DMS79 treated with DMSO at 0.1 percent for 48 hours (cell line): ENCODE measurements at places on chromosomes 7 and 10.

DNA sequence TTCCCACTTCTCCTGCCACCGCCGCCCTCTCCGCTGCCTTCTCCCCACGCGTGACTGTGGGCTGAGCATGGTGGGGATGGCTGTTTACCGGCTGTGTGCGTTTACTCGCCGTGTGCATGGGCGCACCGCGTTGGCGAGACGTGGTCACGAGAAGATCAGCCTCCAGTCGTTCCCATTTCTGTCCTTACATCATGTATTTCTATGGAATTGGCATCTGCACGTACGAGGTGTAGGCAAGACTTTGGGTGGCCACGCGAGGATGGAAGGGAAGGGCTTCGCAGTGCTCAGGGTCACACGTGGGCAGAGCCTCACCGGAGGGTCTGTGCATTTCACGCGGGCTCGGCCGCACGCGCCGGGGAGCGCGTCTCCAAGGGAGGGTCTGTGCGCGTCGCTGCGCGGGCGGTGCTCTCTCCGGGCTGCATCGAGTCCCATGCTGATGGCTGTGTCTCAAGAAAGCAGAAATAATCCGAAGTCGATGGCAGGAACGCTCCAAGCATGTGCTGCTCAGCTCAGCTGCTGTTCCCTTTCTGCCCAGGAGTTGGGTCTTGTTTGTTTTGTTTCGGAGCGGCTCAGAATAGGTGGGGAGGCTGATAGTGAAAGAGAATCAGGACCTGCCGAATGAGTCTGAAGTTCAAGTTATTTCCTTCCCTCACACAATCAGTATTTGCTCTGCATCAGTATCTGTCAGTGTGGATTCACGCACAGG, 973 bp downstream of the CAMK1D start:
- peak; percentile 19 for DNase-seq

- DNase-seq: no peak
These were observed 163.6 kb downstream of the GNAT3 start for GRCh38 chr7:80348223-80348622.

DNA sequence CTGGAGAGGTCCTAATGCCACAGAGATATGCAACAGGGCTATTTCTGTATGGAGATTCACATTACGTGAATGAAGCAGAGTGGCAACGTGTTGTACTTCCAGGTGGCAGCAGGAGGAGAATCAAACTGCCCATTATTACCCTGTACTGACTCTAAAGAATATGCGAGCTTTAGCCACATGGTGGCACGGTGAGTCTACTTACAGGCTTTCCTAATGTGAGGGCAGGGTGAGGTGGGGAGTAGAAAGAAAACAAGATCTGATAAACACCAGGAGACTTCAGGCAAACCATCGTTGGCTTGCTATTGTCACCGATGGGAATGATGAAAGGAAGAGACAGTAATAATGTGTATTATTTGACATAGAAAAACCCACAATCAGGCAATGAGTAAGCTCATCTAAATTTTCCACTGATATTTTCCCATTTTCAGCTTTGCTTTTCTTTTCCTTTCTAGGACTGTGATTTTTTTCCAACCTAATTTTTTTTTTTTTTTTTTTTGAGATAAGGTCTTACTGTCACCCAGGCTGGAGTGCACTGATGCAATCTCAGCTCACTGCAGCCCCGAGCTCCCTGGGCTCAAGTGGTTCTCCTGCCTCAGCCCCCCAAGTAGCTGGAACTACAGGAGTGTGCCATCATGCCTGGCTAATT, 164.3 kb downstream of the BTAF1 start:
- DNase-seq: peak; percentile 49

DNA sequence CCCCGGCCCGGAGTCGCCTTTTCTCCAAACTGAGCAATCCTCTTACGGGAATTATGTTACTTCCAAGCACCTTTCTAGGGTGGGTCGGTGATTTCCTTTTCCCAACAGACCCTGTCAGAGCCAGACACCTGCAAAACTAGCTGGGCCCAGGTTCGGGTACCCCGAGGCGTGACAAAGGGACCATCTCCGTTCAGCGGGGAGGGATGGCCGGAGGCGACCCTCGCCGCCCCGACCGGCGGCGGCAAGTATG, 445 bp downstream of the PPA1 start:
- no peak for DNase-seq

DNA sequence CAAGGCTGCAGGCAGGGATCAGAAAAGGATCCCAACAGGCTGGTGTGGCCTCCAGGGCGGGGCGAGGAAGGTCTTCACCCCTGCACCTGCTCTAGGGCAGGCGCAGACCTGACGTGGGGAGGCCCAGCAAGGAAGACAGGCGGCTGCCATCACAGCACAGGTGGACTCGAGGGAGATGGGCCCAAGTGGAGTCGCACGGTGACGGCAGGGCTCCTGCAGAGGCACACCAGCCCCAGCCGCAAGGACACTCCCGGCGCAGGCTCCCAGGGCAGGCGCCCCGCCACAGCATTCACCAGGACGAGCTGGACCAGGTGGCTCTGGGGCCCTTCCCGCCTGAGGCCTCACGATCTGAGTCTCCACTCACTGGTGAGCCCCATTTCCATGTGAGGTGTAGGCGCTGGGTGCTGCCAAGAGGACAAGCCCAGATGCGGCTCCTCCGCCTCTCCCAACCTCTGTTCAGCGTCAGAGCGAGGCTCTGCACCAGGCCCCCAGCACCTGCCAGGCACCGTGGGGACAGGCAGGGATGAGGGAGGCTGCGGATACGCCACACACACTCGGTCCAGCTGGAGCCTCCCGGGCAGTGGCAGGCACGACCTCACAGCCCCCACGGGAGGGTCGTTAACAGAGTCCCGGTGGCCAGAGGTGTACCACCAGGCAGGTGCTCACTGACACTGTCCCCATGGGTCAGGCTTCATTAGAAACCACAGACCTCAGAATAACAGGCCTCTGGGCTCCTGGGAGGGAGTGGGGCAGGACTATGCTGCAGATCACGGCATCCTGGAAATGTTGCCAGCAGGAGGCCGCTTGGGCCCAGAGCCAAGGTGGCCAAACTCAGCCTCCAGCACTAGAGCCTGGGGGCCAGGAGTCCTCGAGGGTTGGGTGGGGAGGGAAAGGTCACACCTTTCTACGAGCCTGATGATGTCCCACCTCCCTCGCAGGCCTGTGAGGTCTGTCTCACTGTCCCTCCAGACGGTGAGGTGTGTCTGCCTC, 111.6 kb downstream of the MAD1L1 start:
- peak; percentile 11 for DNase-seq

- DNase-seq: no peak
These were observed 83.1 kb downstream of the GRK5 start for GRCh38 chr10:119290301-119291048.

DNA sequence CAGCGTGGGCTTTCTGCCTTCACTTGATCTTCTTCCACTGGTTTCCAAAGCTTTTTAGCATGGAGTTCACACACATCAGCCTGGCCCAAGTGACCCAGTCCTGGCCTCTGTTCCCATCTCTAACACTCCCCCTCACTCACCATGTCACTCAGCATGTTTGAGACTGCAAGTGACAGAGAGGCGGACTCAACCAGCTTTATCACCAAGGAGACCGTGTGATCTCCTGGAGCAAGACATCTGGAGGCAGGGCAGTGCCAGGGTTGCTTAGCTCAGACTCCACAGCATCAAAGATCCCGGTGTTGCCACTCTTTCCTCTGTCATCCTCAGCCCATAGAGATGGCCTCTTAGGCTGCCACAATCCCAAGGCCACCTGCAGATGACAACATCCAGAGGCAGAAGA, 39.4 kb downstream of the FAM241B start:
- no peak for DNase-seq

DNA sequence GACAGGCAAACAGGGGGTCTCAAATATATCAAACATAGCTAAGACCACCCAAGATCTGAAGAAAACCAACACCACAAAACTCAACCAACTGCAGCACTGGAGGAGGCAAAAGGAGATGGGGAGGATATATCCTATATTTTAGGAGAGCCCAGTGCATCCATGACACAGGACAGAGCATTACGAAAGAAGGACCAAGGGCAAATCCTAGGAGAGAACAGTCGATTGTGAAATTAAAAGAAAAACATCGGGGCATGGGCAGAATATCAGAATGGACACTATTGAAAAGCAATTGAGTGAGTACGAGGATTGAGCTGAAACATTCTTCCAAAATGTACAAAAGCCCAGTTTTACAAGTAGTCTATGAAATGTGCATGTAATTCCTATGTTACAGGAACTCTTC, 48.5 kb upstream of the DRGX start:
- no peak for DNase-seq

DNA sequence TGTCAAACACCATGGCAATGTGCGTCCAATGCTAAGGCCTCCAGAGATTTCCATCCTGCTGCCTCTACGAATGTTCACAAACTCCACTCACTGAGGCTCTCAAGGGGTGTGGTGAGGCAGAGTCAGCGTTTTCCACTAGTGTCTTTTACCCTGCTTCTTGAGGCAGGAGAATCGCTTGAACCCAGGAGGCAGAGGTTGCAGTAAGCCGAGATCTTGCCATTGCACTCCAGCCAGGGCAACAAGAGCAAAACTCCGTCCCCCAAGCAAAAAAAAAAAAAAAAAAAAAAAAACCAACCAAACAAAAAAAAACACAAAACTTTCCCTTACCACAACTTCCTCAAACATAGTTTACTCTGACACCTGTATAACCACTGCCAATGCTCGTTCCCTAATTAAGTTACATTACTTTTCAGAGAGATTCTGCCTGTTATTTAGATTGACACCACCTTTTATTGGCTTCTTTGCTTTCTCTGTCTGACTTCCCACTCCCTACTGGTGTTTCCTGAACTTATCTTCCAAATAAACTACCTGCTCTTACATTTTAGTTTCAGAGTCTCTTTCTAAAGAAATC, 102.1 kb upstream of the ZNF746 start:
- no peak for DNase-seq

GRCh38 chr7:100968031-100968430, 1.3 kb upstream of the MUC12 start:
- no peak for DNase-seq

- no peak for DNase-seq
These were observed 67.8 kb downstream of the EBF3 start for GRCh38 chr10:129896136-129896859.

- no peak for DNase-seq
These were observed 71.0 kb downstream of the DLG5 start for GRCh38 chr10:77855404-77856155.
